ENCODE measurements at places on chromosomes 13 and 19.
A peak's percentile ranks its signal among the peaks of the same experiment; 100 is the strongest.

DNA sequence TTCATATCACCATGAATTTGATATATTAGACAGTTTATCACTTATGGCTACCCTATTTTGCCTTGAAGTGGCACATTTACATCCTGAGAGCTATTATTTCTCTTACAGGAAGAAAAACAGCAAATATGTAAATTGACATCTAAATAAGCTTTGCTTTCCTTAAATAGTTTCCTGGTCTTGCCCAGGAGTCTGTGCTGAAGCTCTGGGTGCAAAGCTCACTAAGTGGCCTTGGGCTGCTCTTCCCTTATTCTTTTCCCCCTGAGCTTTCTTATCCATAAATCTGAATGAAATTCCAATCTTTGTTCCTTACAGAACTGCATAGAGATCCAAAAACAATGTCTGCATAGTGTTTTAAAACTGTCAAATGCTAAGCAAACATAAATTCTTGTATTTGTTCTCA lies 56.3 kb downstream of the TNFSF13B start:
- DNase-seq = no peak

DNA sequence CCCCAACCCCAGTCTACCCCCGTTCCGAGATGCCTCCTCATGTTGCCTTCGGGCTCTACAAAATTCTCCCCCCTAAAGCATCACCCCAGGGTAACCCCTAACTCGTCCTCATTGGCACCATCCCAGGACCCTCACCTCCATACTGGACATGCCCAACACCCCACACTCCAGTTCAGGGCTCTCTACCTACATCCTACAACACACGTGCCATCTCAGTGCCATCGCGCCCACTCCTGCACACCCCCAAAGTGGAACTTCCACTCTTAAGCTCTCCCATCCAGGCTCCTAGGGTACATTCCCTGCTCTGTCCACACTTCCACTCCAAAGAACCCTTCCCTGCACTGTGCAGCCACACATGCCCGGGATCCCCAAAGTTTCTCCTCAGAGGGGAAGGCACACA lies 827 bp upstream of the FKRP start:
- no peak for DNase-seq

DNA sequence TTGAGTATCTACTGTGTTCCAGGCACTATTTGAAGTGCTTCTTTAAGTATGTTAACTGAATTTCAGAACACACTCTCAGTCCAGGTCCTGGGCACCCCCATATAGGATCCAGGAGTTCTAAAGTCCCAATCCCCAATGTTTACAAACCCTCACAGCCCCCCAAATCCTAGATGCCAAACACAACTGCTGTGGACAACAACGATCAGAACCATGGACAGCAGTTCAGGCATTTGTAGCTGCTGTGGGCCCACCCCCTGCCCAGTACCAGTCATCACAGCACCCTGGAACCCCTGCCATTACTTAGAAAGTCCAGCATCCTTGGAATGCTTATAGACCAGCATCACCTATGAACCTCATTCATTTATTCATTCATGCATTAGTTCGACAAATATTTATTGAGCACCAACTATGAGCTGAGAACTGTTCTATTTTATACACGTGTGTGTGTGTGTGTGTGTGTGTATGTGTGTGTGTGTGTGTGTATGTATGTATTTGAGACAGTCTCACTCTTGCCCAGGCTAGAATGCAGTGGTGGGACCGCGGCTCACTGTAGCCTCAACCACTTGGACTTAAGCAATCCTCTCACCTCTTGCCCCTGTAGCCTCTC lies 19.3 kb upstream of the SDHAF1 start:
- DNase-seq = no peak

- DNase-seq = no peak
Observed at GRCh38 chr13:21703846-21704245, 33.0 kb downstream of the FGF9 start.

DNA sequence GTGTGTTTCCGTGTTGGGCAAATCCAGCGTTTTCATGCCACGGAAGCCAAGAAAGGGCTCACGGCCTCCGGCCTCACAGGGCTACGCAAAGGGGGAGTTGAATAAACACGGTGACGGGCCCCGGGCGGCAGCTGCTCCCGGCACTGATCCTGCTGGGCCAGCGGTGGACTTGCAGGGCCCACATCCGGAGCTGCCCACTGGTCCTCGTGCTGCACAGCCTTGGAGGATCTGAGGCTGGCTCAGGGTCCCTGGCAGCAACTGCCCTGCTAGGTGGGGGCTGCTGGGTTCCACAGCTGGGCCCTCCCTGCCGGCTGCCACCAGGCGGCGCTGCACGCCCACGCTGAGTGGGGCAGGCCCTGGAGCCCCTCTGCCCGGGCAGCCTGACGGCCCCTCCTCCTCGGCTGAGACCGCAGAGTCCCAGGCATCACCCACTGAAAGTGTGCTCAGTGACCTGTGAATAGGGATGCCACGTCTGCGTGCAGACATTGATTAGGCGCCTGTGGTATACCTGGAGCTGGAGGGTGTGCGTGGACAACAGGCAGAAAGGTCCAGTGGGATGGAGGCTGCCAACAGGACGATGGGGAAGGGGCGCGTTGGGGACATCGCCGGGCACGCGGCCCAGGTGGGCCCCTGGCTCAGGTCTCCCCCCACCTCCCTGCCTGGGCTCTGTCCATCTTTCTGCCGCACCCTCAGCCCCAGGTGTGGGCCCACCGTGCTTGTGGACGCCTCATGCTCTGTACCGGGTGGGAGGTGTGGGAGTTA lies 5.3 kb upstream of the HCN2 start:
- peak; percentile 48 for DNase-seq

DNA sequence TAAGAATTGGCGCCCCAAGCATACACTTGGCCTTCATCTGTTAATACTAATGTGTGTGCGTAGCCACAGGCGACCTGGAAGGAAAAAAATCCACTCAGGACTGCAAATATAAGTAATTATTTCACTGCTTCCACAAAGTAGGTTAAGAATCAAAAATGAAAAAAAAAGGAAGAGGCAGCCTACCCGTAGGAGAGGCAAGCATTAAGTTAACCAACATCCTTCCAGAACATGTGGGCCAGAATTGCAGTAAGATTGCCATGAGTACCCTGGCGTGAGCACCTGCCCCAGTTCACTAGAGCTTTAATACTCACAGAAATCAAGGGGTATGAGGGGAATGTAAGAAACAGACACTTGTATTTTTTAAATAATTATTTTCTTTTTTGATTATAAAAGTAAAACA lies 22.2 kb downstream of the RCBTB2 start:
- DNase-seq = no peak

DNA sequence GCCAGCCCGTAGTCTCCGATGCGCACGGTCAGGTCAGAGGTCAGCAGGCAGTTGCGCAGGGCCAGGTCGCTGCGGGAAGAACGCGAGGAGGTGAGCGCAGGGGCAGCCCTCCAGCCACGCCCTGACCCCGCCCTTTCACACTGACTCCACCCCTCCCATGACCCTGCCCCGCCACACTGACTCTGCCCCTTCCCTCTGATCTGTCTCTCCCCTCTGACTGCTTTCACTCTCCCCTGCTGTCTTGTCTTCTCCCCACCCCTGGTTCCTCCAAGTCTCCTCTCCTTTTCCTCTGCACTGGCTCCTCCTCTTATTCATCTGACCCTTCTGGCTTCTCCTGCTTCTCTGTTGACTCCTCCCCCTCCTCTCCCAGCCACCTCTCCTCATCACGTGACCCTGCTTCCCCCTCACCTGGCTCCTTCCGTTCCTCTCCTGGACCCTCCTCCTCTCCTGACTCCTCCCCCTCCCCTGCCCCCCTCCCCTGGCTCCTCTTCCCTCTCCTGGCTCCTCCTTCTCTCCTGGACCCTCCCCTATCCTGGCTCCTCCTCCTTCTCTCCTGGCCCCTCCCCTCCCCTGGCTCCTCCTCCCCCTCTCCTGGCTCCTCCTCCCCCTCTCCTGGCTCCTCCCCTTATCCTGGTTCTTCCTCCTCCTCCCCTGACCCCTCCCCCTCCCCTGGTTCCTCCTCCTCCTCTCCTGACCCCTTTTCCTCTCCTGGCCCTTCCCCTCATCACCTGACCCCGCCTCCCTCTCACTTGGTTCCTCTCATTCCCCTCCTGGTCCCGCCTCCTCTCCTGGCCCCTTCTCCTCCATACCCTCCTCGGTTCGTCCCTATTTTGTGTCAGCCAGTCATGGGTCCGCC lies 9.9 kb downstream of the LMTK3 start:
- DNase-seq = peak; percentile 62

GRCh38 chr13:41643507-41643906 lies 186.2 kb downstream of the RGCC start:
- no peak for DNase-seq

- peak; percentile 59 for DNase-seq
Observed at GRCh38 chr19:35545855-35546381, 492 bp downstream of the TMEM147 start.

DNA sequence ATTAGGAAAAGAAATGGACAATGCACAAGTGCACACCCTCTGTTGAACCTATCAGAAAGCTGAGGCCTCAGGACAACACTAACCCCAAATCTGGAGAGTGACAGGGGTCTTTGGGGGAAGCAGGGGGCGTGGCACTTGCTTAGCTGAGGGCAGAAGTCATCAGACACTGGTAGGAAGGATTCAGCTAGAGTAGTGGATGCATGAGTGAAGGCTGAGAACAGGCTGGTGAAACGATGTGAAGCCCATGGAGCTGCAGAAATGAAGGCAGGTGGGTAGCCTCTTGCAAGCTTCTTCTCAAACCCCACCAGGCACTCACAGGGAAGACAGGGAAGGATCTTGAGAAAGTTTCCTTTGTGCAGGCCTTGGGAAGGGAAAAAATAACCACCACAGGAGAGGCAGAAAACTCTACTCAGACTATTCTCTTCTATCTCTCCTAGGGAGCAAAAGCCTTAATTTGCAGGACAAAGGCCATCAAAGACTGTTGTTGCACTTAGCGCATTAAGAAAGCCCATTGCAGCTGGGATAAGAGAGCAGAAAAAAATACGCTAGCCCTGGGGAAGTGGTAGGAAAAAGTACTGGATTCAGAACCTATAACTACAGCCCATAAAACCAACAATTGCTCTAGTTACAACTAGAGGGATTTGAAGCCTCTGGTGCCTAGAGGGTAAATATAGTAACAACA lies 193.3 kb upstream of the ZNF536 start:
- no peak for DNase-seq

DNA sequence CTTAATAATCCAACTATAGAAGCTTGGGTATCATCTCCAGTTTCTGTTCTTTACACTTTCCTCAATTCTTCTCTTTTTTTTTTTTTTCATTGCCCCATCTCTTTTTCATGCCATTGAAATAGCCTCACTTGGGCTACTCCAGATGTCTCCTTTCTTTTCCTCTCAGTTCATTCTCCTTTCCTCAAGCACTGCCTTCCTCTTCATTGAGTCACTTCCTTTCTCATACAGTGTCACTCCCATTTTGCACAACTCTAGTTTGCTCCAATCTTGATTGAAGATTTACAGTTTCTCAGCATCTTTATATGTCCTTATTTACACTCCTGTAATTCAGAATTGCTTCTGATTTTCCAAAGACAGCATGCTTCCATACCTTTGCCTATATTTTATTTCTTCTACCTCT lies 61.3 kb downstream of the IPO5 start:
- no peak for DNase-seq

DNA sequence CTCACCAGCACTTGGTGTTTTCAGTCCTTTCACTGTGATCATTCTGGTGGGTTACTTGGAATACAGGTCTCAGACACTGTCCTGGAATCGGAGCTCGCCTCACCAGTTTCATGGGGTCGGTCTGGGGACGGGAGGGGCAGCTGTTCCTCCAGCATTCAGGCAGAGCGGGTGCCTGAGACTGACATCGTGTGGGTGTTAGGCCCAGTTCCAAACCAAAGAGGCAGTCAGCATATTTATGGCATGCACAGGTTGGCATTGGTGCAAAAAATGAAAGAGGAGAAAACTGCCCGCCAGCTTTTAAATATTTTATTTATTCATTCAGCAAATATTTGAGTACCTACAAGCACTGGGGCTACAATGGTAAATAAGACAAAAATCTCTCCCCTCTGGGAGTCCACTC lies 20.1 kb downstream of the PLEKHF1 start:
- DNase-seq = no peak

- DNase-seq = no peak
Observed at GRCh38 chr19:10393137-10393536, 10.2 kb downstream of the CDC37 start.

All from stimulated activated CD4-positive, alpha-beta T cell treated with anti-CD3 and anti-CD28 coated beads, Interleukin-2, amount 100 ng/mL, for 4 hours (primary cell).